ENCODE measurements at places on chromosomes 1 and 21. TPM values are rescaled to one million over a fixed set of nuclear protein-coding genes. Genes with fewer than 3 reads are reported as not detected.

DNA sequence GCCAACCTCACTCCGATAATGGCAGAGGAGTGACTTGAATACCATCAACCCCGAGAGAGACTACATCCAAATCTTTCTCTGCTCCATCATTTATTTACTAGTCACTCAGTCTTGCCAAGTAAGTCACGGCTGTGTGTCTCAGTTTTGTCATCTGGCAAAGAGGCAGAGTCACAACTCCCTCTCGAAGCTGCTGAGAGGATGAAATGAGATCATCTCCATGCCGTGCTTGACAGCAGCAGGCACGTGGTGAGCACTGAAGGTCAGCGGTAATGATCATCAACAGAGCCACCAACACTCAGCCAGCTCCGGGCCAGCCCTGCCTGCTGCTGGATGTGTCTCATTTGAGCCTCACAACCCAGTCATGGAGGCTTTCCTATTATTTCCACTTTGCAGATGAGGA is 19.9 kb downstream of the ALDH4A1 start:
- no peak for DNase-seq

DNA sequence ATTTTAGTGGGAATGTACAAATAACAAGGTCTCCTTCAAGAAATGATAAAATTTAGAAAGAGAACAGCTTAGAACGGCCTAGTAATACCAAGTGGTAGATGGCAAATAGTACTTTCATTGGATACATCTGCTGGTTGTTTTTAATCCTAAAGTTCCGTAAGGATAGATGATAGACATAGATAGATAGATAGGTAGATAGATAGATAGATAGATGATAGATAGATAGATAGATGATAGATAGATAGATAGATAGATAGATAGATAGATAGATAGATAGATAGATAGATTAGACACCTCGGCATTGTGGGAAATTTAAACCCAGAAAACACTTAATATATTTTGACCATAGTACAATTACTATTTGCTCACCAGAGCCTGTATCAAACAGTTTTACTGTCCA is 288.5 kb downstream of the TPR start:
- no peak for DNase-seq

DNA sequence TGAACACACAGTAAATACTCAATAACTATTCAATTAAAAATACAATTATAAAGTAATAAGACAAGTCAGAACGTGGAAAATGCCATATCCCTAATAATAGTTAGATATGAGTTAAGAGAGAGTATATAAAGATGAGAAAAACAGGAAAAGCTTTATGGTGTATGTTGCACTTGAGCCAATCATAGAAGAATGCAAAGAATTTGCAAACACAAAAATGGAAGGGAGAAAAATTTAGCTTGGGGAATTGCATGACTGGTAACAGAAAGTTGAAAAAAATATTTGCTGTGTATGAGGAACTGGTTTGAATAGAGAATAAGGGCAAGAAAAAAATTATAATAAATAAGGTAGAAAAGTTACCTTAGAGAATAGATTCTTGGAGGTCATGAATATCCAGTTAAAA is 739.6 kb upstream of the CXADR start:
- DNase-seq: no peak

GRCh38 chr1:39184354-39184818 is 20.1 kb upstream of the MACF1 start:
- no peak for DNase-seq

DNA sequence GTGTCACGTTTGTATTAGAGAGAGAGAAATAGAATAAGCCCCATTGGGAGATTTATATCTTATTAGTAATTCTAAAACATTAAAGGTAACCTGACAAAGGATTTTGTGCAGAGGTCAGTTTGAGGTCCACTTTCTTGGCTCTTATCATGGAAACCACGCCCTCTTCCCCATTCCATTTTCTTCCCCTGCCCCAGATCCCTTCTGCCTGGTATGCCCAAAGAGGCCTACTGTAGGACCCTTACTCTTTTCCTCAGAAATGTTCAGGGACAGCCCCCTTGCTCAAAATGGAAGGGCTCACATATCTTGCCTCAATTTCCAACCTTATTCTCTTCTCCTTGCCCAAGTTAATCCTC is 9.6 kb downstream of the CCDC185 start:
- no peak for DNase-seq

DNA sequence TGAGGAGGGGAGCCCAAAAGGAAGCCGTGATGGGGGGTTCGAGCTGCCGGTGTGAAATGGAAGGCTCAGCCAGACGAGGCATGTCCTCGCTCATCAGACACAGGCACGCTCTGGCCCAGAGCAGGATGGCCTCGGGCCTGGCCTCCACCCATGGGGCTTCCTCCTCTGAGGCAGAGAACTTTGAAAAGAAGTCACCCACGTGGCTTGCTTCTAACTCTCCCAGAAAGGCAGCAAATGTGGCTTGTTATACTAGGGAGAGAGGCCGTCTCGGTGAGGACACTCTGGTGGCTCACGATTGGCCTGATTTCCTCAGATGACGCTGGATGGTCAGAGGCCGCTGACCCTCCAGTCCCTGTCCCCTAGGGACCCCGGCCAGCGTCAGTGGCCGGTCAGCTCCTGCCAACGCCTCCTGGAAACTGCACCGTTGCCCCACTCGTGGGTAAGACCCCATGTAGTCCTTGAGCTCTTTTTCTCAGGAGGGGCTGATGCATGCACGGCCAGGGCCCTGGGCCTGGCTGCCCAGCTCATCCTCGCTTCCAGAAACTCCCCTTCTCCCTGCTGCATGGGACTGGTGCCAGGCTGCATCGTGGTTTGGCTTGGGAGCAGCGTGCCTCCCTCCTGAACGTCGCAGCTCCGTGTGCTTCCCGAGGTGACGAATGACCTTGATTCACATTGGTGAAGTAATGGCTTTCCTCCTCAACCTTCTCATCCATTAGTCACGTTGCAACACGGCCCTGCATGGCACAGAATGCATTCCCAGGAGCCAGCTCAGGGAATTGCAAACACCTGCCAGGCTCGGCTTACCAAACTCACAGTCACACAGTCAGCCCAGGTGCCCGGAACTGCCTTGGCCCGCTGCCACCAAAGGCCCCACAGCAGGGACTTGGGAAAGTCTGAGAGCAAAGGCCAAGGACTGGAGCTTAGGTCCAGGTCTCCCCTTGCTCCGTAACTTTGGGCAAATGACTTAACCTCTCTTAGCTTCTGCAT is 58.8 kb downstream of the TOMM20 start:
- no peak for DNase-seq

- DNase-seq: no peak
These were observed 221.3 kb downstream of the FOXD2 start for GRCh38 chr1:47659146-47659545.

DNA sequence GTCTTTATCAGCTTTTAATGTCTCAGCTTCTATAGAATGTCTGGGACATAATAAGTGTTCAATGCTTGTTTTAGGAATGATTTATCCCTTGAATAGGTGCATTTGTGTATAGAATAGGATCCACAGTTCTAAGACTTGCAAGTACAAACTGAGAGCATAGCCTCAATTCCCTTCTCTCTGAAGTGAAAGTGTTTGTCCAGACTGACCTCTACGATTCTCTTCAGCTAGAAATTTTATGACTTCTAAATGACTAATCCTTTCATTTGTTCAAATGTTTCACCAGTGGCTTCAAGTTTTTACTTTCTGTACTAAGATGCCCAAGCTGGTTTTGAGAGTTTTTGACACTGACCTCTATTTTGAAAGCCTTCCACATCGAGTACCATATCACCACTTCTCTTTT is 608.2 kb upstream of the ADGRL4 start:
- DNase-seq: no peak

DNA sequence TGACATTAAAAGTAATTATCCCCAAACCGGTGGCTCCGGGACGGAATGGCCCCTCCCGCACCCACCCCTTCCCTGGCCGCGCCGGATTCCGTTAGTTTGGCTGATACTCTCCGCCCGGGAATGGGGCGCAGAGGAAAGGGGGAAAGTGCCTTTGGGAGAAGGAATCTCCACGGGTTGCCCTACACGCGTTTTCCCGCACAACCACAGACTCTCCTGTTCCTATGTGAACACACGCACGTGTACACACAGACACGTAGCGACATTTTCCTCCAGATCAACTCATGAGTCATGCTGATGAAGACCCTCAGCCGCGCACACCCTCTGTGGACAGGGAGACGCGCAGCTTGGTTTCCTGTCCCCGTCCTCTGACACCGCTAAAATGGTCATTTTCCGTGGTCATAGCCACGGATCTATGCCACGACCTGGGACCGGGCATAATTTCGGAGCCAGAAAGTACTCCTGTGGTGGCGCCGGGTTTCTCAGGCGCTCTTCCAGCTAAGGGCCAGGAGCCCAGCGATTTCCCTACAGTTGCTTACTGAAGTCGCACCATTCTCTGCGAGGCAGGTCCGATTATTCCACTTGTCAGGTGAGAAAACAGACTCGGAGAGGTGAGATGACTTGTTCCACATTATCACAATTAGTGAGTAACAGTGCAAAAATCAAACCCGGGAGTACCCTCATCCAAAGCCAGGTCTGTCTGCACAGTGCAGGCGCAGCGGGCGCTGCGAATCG is 4.0 kb upstream of the DMRTA2 start:
- DNase-seq: no peak

DNA sequence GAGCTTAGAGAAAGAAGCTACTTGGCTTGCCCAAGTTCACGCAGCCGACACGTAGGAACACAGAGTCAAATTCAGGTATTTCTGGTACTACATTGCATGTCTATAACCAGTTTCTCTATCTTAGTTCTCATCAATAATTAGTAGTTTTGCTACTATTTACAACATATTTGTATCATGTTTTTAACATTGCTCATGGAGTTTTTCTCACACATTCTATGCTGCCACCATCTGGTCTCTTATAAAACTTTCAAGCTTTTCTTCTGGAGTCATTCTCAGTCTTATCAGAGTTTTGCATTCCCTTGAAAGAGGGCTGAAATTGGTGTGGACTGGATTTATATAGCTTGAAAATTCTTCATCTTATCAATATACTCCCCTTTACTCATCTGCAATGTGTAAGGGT is 118.8 kb upstream of the PALMD start:
- no peak for DNase-seq

GRCh38 chr1:183689762-183690204 is 36.7 kb upstream of the APOBEC4 start:
- no peak for DNase-seq

DNA sequence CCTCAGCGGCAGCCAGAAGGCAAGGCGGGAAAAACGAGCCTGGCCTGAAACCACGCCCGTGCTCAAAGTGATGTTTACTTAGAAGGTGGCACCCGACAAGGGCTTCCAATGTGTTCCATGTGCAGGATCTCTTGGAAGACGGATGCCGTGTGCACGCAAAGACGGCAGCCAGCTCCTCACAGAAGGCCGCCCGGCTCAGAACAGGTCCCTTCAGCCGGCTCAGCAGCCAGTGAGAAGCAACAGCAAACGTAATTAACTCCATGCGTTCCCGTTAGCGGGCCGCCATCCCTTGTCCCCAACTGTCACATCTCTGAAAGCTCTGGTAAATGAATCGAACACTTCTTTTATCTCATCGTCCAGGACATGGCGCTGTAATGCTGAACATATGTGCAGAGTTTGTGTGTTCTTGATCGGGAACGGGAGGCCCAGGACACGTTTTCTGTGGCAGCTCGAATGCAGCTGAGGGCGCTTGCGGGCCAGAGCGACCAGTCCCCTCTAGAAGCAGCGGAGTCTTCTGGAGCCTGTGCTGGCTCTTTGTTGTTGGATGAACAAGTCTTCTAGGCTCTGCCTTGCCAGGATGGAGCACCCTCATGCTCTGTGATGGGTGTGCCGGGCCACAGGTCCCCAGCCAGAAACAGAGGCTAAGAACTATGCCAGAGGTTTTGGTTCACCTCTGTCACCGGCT is 94.6 kb upstream of the ARHGEF16 start:
- no peak for DNase-seq

DNA sequence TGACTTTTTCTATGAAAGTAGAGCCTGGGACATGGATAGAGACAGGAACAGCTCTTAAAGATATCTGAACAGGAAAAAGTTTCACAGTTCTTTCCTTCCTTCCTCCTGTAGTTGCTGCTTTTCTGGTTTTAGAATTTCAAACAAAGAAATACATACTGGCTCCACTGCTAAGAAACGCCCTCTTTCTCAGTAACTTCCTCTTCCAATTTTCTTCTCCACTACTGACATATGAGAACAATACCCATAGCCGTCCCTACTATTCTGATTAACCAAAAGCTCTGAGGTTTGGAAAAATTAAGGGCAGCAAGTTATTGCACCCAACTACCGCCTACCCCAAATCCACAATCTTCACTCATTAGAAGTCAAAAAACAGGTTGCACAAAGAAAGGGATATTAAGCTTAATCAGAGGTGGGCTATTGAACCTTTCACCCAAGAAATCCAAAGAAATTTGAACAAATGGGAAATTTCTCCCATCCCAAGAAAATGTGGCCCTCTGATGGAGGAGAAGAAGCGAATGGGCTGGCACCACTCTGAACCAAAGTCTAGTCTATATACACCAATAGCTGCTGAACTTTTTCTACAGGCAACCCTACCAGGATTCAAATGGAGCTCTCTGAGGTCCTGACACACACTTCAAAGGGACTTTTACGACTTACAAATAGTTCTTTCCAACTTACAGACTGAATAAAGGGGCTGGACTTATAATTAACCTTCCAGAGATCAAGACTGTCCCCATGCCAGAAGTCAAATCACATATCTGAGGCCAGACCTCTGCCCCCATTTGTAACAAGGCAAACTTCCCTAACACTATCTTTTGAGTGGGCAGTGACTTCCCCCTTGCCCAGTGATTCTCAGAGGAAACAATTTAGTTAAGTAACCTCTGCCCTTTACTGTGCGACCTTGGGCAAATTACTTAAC is 1.7 kb downstream of the WASF2 start:
- no peak for DNase-seq

GRCh38 chr1:10726355-10726754 is 70.1 kb downstream of the CASZ1 start:
- no peak for DNase-seq

GRCh38 chr1:64514197-64514765 is 44.4 kb downstream of the CACHD1 start:
- no peak for DNase-seq

- DNase-seq: no peak
These were observed 17.2 kb upstream of the RLF start for GRCh38 chr1:40143891-40144575.

The ACBD6 gene
- 34.4 TPM for total RNA-seq

The PTGS2 gene
- 11.5 TPM for total RNA-seq

The TNNT2 gene
- 9.8 TPM for total RNA-seq

The FCRL1 gene
- total RNA-seq: 0.49 TPM

The HTR1D gene
- total RNA-seq: not detected

The PTGFR gene
- total RNA-seq: 4.4 TPM

The EDN2 gene
- 9.3 TPM for total RNA-seq

The QSOX1 gene
- total RNA-seq: 103 TPM

The TFF3 gene
- 31.9 TPM for total RNA-seq

All from vagina (tissue), 2 donors.